ENCODE measurements at places on chromosomes 7 and 10.

DNA sequence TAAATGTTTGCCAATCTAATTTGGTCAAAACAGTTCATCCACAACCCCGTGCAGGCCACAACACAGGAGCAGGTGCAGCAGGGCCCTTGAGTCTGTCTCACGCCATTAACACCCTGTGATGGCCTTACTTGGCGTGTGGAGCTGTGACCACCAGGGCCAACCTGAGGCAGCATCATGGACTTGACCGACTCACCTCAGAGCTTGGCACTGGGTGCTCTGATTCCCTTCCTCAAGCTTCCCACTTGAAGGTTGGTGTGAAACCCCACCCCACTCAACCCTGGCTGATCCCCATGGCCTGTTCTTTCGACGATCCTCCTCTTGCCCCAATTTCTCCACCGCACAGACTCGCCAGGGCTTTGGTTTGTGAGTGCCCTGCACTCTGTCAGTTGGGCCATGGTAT is 623.1 kb downstream of the PTPRN2 start:
- DNase-seq = no peak

GRCh38 chr7:40714363-40715052 is 579.7 kb downstream of the SUGCT start:
- no peak for DNase-seq

GRCh38 chr7:25968205-25968993 is 183.6 kb upstream of the NFE2L3 start:
- DNase-seq = no peak

DNA sequence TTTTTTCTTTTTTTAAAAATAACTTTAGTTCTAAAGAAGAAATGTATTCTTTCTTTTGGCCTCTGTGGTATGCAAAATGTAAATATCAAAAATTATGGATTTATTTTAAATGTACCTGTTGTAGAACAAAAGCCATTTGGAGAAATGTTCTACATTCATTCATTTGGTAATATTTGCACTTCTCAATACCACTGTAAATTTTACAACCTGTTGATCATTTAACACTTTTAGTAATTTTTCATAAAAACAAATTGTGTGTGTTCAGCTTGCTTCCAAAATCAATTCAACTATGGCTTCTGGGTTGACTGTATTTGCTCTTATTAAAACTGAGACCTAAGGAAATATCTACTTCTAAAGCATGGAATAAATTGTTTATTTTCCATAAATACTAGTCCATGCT is 2.3 kb upstream of the IGF2BP3 start:
- DNase-seq = no peak

DNA sequence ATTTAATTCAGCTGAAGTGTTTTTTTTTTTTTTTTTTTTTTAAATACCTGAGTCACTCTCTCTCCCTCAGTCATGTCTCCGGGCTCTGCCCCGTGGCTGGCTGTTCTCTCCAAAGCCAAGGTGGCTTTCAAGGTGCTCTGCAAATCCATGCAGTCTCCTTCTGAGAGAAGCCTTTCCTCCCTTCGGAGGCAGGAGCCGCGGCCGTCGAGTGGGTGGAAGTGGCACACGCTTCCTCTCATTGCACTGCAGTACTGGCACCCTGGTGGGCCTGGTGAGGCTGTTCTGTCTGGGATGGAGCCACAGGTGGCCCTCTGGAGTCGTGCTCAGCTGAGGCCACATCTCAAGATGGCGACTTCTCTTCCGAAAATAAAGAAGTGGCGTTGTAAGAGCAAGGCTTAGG is 221.8 kb downstream of the GLRX3 start:
- DNase-seq = no peak

DNA sequence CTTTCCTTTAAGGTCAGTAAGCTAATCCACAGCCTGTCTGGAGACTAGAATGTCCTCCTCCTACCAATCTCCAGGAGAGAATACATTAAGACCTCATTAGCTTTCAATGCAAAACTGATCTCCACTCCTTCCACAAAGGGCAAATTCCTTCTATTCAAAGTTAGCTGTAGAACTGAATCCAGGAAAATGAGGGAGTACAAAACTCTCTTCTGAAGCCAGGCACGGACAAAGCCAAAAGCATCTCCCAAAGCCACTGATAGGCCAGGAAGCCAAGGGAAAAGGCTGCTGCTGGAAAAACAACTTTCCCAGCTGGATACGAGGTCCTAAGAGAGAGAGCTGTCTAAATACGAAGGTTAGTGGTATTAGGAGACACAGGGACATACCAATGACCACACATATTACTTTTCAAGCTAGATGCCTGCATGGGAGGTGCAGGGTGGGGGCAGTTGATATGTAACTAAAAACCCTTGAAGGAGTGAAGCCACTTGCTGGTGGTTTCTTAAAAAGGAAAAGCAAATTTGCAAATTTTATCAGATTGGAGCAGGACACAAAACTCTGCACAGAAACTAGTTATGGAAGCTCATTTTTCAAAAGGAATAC is 43.6 kb downstream of the MKX start:
- DNase-seq = no peak

DNA sequence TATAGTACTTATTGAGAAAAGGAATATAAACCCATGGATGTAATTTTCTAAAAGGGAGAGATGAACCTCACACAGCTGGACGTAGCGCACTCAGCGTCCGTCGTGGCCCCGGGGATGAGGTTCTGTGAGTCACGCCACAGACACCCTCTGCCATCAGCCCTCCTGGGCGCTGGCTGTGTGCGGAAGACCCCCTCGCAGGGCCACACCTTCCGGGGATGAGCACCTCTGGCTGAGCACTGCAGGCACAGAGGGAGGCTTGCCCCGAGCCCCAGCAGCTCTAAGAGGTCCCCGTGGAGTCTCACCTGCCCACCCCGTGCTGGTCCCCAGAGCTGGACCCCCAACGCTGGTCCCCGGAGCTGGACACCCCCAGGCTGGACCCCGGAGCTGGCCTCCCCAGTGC is 215.8 kb downstream of the PTPRN2 start:
- DNase-seq = no peak

GRCh38 chr7:74094224-74095101 is 10.9 kb downstream of the LIMK1 start:
- peak; percentile 62 for DNase-seq

- no peak for DNase-seq
Observed at GRCh38 chr10:114615600-114616007, 42.5 kb downstream of the ABLIM1 start.

- no peak for DNase-seq
Observed at GRCh38 chr10:68083953-68084352, 8.9 kb upstream of the HERC4 start.

DNA sequence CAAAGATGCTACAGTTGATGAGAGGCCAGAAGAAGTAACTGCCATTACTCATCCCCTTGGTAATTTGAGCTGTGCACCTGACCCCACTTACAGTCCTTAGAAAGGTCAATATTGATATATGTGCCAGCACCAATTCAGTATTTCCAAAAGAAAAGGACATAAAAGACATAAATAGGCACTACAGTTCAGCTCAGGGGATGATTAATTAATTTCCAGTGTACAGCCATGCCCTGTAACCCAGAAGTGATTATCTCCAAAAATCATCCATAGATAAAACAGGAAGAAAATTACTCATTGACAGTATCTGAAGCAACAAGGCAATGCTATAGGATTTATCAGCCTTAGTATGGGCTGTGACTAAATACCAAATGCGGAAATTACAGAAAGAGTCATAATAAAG is 82.4 kb downstream of the PHYHIPL start:
- no peak for DNase-seq

DNA sequence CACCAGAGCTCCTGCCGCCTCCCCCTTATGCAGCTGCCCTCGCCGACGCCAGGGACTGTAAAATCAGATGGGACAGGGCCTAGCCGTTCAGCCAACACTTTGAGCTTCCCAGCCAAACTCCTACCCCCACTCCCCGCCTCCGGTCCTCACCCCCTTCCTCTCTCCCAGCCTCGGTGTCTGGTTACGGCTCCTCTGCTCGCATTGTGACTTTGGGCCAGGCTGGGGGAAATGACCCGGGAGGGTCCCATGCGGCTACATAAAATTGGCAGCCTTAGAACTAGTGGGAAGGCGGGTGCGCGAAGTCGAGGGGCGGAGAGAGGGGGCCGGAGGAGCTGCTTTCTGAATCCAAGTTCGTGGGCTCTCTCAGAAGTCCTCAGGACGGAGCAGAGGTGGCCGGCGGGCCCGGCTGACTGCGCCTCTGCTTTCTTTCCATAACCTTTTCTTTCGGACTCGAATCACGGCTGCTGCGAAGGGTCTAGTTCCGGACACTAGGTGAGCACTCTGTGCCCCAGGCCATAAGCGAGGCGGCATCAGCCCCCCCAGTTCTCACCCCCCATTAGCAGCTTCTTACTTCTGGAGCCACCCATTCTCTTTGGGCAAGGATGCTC is at the start of gene KAZALD1:
Gene KAZALD1, plus strand, starts transcription at position 366 of the 608 bp plus-strand sequence. CDS start 604 bp downstream, outside the sequence.
- peak; percentile 59 for DNase-seq

GRCh38 chr7:121371883-121372282 is 24.2 kb downstream of the FAM3C start:
- DNase-seq = no peak

- no peak for DNase-seq
Observed at GRCh38 chr10:59302381-59302780, 60.0 kb downstream of the FAM13C start.

GRCh38 chr7:151116603-151117440 is 30.5 kb downstream of the AGAP3 start:
- DNase-seq = no peak

DNA sequence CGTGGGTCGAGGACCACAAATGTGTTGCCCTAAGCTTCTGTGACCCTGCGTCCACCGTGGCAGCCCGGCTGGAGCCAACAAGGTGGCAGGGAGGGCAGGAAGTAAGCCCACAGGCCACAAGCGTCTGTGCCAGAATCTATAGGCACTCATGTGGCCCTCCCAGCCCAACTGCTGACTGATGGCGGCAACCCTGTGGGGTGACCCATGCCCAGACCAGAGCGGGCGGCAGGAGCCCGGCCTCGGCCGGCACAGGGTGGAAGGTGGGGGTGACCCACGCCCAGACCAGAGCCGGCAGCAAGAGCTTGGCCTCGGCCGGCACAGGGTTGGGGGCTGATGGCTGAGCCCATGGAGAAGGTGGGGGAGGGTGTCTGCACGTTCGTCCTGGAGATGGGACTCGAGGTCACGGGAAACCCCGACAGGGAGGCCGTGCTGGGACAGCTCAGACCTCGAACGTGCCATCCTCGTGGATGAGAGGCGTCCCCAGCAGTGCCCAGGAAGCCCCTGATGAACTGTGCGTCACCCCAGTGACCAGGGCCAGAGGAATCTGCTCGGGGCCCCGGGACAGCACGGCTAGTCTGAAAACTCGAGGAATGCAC is 181.0 kb downstream of the ELFN1 start:
- no peak for DNase-seq

- DNase-seq = no peak
Observed at GRCh38 chr10:71771204-71771603, 2.1 kb downstream of the VSIR start.

DNA sequence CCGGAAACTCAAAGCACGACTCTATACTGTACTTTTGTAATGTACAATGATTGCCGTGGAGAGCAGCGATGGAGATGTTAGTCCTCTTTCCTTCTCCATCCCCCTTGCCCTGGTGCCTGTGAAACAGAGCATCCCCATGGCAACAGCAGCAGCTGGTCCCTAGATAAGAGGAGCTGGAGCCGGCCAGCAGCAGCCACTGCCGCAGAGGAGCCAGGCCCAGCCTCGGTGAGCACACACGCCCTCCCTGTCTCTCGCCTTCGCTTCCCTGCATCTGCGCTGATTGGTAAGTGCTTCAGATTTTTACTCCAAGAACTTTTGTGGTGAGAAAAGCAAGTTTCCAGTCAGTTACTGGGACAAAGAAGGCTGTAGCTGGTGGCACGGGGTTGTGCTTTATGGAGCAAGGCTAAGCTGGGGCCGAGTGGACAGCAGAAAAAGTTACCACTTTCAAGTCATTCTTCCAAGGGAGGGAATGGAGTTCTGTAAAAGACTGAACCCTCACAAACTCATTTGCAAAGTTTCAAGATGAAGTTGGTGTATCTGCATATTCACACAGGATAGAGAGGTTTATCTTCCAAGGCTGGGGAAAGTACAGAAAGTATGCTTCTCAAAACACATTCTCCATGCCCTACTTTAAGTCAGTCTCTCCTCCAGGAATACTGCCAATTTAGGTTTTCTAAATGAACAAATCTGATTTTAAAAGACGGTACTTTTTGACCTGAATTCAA is at the start of gene PPP1R17:
Gene PPP1R17, plus strand, starts transcription at position 192 of the 725 bp plus-strand sequence. CDS start 5,227 bp downstream, outside the sequence.
- no peak for DNase-seq

DNA sequence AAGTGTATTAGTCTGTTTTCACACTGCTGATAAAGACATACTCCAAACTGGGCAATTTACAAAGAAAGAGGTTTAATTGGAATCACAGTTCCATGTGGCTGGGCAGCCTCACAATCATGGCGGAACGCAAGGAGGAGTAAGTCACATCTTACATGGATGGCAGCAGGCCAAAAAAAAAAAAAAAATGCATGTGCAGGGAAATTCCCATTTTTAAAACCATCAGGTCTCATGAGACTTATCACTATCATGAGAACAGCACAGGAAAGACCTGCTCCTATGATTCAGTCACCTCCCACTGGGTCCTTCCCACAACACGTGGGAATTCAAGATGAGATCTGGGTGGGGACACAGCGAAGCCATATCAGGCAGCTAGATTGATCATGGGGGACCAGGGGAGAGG is 136.8 kb downstream of the EXOC4 start:
- no peak for DNase-seq

- no peak for DNase-seq
Observed at GRCh38 chr7:35792472-35792871, 8.4 kb upstream of the SEPTIN7 start.

GRCh38 chr10:88115407-88115806 is 252.0 kb downstream of the PTEN start:
- DNase-seq = no peak

All from fibroblast of skin of left biceps (primary cell).